AG08396 (cell line): ENCODE measurements at places on chromosomes 11 and 22.

DNA sequence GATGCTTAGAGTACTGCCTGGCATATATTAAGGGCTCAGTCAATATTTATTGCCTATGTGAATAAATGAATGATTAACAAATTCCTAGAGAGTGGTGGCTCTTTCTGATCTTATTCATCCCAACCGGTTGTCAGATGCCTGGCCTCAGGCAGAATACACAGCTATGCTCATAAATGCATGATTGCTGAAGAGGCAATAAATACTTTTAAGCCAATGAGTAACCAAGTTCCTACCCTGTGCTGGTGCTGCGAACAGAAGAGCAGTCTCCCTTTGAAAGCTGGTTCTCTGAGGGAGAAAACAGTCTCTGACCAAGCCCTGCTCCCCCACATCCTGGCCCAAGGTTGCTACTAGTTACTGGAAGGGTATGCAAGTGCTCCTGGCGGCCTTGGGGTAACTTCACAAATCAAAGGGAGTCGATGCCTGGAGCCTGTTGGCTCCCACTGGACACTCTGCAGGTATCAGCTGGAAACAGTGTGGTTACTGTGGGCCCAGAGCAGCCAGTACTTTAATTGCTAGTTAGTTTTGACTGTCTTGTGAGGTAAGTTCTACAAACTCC, 2.8 kb downstream of the USH1C start:
- no peak for DNase-seq

- no peak for DNase-seq
Observed at GRCh38 chr22:46905415-46905814, 143.0 kb downstream of the TBC1D22A start.

DNA sequence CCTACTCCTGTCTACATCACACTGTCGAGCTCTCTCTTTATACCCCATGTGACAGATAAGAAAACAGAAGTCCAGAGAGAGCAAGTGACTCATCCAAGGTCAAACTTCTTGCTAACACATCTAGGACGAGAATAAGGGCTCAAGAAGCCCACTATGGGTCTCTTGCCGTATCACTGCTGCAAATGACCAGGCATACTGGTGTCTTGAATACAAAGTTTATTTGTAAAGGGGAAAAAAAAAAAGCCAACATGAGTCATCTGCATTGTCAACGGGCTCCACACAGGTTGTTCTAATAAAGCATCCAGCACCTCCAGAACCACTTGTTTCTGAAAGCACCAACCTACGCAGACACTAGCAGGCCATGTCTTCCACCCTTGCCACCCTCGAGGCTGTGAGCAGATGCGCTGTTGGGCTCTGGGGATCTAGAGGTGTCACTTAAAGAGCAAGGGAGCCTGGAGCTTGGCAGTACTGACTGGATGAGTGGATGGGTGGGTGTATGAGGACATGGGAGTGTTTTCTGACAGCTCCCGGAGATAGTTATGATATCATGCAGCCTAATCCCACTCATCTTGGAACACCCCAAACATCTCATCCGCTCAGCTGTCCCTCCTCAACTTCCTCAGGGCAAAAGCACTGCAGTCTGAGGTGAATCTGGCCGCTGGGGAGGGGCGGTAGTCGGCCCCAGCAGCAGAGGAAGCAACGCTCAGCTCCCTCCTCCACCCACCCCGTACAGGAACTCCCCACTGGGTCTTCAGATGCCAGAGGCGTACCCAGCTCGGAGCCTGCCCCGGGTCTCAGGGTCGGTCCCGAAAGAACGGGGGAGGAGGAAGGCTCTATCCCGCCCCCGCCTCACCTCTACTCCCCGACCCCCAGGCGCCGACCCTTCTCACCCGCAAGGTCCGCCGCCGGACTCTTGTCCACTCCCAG, 1.0 kb downstream of the SMCO4 start:
- DNase-seq: peak; percentile 52

DNA sequence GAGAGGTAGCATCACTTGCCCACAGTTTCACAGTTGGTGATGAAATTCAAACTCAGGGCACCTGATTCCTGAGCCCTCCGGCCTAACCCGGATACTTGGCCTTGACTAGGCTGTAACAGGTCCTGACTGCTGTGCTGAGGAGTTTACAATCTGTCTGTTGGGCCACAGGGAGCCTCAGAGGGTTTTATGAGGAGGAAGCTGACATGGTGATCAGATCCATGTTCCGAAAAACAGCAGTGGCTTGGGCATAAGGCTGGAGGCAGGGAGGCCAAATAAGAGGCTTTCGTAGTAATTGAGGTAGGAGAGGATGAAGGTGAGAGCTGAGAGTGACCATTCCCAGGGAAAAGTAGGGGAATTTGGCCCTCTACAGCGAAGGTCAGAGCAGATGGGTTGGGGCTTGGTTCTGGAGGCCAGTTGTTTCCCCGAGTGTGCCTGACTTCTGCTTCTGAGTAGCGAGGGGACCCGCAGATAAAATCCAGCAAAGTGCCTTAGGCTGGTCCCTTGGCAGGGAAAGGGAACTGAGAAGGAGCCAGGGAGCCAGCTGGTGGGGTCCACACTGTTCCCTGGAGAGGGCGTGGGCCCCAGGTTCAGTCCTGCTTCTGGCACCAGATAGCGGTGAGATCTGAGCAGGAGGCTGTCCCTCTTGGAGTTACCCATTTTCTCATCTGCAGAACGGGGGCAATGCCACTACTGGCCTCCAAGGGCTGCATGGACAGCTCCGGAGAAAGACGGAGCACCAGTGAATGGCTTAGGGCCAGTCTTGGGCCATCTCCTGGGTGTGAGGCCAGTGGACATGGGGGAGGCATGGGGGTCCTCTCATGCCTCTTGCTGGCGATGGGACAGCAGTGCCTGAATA, 6.5 kb downstream of the PRDM11 start:
- no peak for DNase-seq

GRCh38 chr22:36049678-36049997, 21.0 kb upstream of the RBFOX2 start:
- no peak for DNase-seq

DNA sequence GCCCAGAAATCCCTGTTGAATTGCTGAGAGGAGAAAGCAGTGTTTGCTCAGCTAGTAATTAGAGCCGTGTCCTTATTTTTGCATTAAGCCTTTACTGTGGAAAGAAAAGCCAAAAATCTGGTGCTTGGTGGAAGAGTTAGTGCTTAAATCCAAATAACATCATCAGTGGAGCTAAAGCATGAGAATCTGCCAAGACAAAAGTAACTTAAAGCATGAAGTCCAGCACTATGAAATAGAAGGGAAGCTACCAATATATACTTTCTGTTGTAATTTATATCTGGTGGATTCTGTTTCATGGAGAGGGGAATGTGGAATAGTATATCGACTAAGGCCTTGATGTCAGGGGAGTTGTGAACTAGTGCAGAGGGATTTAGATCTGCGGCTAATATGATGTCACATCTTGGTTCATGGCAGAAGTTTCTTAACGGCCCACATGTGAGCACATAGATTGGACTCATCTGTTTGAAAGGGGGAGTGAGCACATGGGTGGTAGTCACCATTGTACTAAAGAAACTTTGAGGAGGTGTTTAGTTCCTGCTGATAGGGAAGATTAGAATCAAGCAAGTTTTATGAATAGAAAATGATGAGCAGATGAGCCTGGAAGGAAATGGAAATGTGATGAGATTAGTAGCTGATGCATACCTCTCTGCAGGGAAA, 224.4 kb upstream of the MTNR1B start:
- no peak for DNase-seq

- no peak for DNase-seq
Observed at GRCh38 chr22:47553436-47553835, 791.0 kb downstream of the TBC1D22A start.

GRCh38 chr22:50306753-50307749, at the start of gene PLXNB2:
Gene PLXNB2, minus strand, starts transcription at chr22:50307646. Its CDS starts 17,062 bp downstream, at chr22:50290584.
- peak; percentile 89 for DNase-seq

DNA sequence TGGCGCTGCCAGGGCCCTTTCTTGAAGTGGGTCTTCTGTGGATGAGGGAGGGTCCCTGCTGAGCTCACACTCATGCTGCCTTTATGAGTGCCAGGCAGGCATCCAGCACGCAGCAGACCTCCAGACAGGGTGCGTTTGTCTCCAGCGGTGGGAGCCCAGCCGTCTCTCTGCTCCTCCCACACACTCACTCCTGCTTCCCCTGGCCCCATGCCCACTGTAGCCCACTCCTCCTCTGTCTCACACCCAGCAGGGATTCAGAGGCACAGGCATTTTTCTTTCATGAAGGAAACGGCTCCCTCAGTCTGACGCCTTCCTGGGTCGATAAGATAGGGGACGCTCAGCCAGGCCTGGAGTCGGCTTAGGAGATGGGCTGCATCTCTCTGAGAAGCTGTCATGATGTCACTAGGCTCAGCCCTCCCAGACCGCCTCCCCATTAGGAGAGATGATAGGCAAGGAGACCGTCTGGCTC, 183.9 kb upstream of the NCAM1 start:
- DNase-seq: no peak

- DNase-seq: no peak
Observed at GRCh38 chr11:24748261-24748660, 251.4 kb downstream of the LUZP2 start.

- DNase-seq: no peak
Observed at GRCh38 chr11:5196731-5197130, 3.8 kb downstream of the OR51V1 start.

GRCh38 chr11:57214098-57214417, 23.0 kb downstream of the APLNR start:
- DNase-seq: no peak

GRCh38 chr11:131810541-131810940, 440.1 kb downstream of the NTM start:
- DNase-seq: no peak

GRCh38 chr22:38900677-38901076, 28.7 kb upstream of the CBX6 start:
- no peak for DNase-seq

DNA sequence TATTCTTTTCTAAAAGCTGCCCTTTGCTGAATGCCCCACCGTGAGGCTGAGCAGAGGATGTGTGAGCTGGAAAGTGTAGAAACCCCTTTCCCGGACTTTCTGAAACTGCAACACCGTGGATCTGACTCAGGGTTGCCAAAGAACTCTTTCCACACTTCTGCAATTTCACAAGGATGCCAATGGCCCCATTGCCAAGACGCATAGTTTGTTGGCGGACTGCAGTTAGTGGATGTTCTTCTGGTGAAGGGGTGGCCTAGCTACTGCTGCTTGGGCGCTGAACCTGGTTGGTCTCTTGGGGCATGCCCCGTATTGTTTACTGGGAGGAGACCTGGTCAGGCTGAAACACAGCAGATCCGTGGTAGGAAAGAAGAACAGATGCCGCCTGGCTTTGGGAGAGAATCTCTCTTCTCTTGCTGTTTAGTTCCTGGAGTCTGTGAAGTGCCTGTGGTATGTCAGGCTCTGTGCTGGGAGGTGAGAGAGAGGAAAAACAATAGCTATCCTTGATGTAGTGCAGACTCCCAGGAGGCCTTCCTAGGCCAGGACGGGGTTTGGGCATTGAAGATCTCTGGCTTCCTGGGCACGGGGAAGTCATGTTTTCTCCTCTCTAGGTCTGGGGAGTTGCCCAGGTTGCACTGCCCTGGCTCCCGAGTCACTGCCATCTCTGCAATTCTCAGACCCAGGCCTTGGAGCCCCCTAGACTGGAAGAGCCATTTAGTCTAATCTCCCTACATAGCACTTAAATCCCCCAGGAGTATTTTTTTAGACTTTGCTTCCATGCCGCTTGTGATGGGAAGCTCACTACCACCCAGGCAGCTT, 26.9 kb downstream of the CD82 start:
- peak; percentile 39 for DNase-seq

- DNase-seq: no peak
Observed at GRCh38 chr22:38497869-38498268, 8.2 kb downstream of the DDX17 start.

- DNase-seq: peak; percentile 61
Observed at GRCh38 chr22:21961886-21962654, 9.4 kb upstream of the PPM1F start.

- DNase-seq: no peak
Observed at GRCh38 chr11:120254788-120255518, 15.0 kb downstream of the POU2F3 start.

- DNase-seq: no peak
Observed at GRCh38 chr11:95293116-95293515, 62.1 kb upstream of the SESN3 start.

- peak; percentile 12 for DNase-seq
Observed at GRCh38 chr22:11629661-11630385, 3898.2 kb upstream of the OR11H1 start.

DNA sequence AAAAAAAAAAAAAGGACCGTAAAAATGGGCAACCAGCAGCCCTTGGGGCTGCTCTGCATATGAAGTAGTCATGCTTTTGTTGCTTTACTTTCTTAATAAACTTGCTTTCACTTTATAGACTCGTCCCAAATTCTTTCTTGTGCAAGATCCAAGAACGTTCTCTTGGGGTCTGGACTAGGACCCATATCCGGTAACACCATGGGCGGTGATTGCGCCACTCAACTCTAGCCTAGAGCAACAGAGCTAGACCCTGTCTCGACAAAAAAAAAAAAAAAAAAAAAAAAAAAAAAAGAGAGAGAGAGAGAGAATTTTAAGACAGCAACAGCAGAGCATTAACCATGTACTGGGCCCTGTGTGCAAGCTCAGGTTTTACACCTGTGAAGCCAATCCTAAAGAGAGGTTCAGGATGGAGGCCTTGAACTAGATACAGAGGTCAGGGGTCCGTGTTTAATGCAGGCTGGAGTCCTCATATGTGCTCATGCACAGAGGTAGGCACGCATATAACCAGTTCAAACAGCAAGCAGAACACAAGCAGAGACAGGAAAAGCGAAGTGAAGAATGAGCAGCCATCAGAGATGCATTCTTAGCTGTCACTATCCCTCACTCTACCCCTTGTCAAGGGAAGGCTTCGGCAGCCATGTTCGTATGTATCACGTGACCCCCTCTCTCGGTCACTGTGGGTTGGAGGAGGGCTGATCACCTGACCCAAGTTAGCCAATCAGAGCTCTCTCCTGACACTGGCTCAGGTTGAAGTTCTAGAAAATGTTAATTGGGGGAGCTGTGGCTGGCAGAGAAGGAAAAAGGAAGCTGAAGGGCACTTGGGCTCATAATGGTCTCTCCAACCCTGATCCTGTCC, 16.7 kb upstream of the SYT12 start:
- DNase-seq: peak; percentile 48

GRCh38 chr11:79381036-79381435, 59.8 kb downstream of the TENM4 start:
- DNase-seq: no peak

- no peak for DNase-seq
Observed at GRCh38 chr11:3156282-3156660, 8.8 kb downstream of the OSBPL5 start.

GRCh38 chr11:119779195-119780071, 50.4 kb upstream of the NECTIN1 start:
- DNase-seq: no peak

DNA sequence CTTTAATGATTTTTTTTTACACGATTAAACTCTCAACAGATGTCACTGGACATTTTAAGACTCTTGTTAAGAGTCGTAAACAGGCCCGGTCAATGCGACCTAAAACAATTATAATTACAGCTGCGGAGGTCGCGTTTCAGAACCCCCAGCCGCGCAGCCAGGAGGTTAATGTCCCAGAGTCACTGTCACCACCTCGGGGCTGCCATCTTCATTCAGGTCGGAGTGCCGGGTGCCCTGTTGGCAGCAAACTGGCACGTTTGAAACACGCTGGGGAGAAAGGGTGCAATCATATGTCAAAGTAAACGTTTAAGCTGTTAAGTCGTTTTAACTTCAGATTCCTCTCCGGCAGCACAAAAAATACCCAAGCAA, 711 bp upstream of the PHF21B start:
- DNase-seq: no peak

- DNase-seq: no peak
Observed at GRCh38 chr22:33597274-33597985, 322.8 kb downstream of the LARGE1 start.

- no peak for DNase-seq
Observed at GRCh38 chr11:88098289-88098688, 77.0 kb downstream of the RAB38 start.

- no peak for DNase-seq
Observed at GRCh38 chr11:69774354-69775162, 583 bp downstream of the FGF4 start.
